ENCODE measurements at places on chromosomes 4 and X.

DNA sequence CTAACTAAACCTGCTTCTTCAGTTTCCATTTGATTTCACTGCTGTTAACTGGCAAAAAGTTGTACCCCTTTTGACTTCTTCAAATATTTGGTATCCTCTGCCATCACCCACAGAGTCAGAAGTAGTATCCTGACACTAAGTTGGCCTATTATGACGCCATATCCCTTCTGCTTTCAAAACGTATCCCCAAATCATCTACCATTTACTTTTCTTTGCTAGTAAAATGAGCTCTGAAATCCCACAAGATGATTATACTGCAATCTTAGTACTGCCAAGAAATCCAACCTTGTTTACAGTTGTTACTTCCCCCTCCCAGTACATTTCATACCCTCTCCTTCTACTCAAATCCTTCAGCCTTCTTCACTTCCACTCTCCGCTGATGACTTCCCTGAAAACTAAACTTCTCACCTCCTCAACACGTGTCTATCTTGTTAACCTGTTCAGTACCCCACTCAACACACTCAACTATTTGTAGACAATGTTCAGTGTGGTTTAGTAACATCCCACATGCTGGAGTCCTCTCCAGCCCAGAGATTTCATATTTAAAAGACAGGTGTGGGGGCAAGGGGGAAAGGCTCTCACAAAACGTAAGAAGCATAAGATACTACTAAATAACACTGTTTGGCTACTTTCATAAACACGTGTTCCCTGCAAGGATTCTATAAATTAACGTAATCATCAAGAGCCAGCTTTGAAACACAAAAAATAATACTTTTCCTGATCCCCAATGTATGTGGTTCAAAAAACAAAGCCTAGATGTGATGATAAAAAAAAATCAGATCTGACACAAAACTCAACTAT, 1.3 kb downstream of the NAF1 start:
- DNase-seq = no peak

DNA sequence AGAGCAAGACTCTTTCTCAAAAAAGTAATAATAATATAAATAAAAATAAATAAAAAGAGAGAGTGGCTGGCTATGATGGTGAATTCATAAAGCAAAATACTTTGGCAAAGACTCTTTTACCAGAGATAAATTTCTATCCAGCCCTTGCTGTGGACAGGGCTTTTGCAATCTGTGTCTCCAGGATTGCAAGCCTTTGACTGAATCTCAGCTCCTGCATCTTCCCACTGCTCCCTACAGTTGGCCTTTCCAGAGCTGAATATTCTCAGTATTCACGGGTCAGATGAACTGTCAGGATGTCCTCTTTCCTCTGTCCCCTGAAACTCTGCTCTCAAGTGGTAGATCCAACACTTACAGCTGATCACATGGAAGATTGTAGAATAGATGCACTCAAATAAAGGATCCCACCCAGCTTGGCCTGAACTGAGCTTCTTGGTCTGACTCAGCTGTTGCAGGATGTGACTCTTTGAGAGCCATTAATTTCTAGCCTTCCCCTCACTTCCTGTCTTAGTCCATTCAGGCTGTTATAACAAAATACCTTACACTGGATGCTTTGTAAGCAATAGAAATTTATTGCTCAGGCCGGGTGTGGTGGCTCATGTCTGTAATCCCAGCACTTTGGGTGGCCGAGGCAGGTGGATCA, 123.4 kb upstream of the GUCY1A1 start:
- no peak for DNase-seq

DNA sequence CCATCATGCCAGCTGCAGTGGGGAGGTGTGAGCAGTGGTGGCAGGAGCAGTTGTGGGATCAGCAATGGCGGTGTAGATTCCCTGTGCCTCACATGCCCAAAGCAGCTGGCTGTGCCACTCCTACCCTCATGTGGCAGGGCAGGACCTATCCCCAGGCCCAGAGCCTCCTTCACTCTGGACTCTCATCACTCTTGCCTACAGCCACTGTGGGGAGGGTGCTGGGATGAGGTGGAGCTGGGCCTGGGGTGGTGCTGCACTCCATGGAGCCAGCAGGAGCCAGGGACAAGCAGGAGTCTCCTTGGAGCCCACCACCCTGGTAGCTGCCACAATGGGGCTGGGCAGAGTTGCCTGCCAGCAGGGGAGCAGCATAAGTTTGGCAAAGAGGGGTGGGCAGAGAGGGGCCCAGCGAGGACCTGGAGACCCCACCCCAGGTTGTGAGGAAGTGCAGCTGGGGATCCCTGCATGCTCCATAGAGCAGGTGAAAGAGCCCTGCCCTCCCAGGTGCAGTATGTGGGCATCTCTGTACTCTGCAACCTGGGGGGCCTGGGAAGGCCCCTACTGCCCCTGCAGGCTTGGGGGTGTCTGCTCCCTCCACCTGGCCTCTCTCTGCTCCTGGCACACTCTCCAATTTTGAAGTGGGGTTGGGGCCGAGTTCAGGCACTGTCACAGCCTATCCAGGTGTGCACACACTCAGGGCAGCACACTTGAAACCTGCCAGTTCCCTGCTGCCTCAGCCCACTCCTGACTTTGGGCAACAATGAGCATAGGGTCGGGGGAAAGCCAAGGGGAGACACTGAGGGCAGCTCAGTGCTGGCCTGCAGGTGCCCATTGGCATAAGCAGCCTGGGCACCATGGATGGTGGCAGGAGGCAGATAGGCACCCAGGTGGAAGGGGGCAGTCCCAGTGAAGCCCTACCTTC, 74.0 kb upstream of the INTU start:
- DNase-seq = peak; percentile 25

- DNase-seq = no peak
These were observed 21.0 kb upstream of the RASGEF1B start for GRCh38 chr4:81492606-81493230.

DNA sequence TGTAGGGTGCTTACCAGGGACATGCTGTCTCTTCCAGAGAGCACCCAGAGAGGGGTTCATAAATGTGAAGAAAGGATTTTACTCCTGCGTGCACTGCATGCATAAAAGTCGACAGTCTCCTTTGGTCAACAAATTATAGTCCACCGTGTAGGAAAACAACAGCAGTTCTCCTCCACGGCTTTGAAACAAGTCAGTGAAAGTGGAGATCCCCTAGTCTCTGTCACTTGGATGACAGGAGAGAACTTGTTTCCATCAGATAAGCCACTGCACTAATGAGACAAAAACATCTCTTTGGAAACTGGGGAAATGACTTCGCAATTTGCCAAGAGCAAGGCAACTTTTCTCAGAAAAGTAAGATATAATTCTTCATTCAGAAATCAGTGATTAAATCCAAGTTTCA, 9.7 kb downstream of the UNC5C start:
- DNase-seq = no peak

GRCh38 chrX:28880136-28880535, 292.9 kb downstream of the IL1RAPL1 start:
- no peak for DNase-seq

DNA sequence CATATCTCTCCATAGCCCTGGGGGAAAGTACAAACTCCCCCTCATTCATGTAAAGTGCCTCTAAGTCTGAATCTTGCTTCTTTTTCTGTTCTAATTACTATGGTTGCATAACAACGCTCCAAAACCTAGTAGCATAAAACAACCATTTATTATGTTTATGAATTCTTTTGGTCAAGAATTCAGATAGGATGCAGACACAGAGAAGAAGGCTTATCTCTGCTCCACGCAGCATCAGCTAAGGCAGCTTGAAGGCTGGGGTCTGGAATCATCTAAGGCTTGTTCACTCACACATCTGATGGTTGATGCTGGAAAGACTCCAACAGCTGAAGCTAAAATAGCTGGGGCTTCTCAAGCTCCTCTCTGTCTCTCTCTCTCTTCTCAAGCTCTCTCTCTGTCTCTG, 564.5 kb downstream of the ZNF674 start:
- no peak for DNase-seq

- no peak for DNase-seq
These were observed 121.1 kb downstream of the SPATA18 start for GRCh38 chr4:52172166-52172565.

GRCh38 chr4:59966758-59967157, 1233.4 kb upstream of the ADGRL3 start:
- no peak for DNase-seq

DNA sequence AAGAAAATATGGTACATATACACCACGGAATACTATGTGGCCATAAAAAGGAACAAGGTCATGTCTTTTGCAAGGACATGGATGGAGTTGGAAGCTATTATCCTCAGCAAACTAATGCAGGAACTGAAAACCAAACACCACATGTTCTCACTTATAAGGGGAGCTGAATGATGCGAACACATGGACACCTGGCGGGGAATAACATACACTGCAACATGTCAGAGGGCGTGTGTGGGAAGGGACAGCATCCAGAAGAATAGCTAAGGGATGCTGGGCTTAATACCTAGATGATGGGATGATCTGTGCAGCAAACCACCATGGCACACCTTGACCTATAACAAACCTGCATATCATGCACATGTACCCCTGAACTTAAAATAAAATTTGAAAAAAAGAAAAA, 19.5 kb upstream of the CNKSR2 start:
- DNase-seq = no peak

GRCh38 chr4:152747444-152747843, 32.1 kb downstream of the TIGD4 start:
- DNase-seq = no peak

DNA sequence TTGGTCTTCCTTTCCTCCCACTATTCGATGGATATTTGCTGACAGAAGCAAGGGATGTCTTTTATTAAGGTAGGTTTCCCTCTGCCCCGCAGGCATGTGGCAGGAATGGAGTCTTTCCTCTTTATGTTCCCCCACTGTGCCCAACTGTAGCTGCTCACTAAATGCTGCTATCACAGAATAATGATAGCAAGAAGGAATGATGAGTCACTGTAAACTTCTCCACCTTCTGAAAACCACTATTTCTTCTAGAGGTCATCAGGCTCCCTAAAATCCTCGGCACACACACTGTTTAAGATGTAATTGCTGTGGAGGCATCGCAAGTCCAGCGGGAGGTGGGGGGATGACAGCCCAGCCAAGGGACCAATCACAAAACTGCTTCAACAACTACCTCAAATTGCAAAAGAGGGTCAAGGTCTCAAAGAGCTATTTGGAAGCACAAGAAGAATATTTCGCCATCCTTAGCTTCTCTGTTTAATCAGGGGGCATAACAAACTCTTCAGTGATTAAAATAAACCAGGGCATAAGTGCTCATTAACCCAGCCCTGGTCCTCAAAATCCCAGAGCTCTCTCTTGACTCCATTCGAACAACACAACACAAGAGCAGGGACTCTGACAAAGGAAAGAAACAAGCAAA, 13.9 kb downstream of the QDPR start:
- no peak for DNase-seq

DNA sequence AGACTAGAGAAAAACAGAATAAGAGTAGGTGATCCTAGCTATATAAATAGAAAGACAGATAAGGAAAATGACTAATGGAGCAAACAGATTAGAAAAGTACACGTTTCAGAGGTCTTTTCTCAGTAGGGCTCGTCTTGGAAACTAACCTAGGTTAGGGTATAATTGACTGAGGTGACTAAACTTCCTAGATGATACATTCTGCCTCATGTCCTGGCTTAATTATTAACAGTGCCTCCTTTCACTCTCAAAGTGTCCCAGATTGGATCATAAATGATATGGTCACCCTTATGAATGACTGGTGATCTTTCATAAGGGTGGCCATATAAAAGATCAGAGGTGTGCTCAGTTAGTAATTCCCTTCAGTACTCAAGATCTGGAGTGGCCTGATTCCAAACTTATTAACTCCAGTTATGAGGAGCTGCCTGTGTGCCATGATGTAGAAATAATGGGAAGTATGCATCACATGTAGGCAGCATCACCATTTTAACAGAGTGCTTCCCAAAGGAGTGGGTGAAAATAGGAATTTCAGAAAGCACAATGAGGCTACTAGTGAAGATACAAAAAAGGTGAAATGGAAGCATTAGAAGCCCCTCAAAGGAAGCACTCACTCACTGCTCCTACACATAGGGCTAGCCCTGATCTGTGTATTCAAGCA, 14.7 kb upstream of the GRIA3 start:
- no peak for DNase-seq

DNA sequence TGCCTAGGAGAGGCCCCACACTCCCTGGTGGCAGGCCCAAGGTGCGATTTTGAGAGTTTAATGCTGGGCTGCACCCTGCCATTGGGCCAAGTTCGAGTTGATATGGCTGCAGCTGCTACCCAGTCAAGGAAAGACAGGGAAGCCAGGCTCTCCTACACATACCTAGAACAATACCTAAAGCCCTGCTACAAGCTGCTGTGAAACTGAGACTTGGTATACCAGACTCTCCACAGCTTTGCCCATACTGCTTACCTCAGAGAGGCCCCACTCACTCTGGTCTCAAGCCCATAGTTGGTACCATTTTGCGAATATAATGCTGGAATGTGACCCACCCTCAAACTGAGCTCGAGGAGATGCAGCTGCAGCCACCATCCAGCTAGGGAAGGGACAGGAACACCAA, 147.7 kb upstream of the MAGEB2 start:
- no peak for DNase-seq

GRCh38 chr4:12041828-12042227, 613.1 kb upstream of the HS3ST1 start:
- no peak for DNase-seq

GRCh38 chr4:100061835-100062234, 111.8 kb upstream of the H2AZ1 start:
- DNase-seq = no peak

- DNase-seq = peak; percentile 26
These were observed 13.3 kb upstream of the TADA2B start for GRCh38 chr4:7029921-7030320.

DNA sequence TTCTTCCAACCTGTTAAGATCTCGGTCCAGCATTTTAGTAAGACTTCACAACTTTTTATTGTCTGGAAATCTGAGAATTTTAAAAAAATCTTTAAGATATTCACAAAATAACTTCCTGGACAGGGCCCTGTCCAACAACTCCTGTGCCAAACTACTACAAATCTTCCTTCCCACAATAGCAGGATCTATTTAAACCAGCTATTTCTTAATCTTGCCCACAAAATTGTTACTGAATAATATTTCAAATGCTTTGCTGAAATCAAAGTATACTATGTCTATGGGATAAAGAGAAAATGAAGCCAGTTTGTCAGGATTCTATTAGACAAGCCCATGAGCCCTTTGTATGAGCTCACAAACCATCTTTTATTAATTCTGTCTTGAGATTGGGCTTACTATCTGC, 104.1 kb upstream of the DDIT4L start:
- no peak for DNase-seq

GRCh38 chr4:159047478-159048165, 55.3 kb upstream of the RAPGEF2 start:
- no peak for DNase-seq

GRCh38 chr4:48439988-48440387, 43.2 kb upstream of the SLC10A4 start:
- DNase-seq = no peak

GRCh38 chr4:127103681-127104115, 529.1 kb upstream of the INTU start:
- DNase-seq = no peak

GRCh38 chr4:25320336-25320735, 7.8 kb downstream of the ZCCHC4 start:
- no peak for DNase-seq

DNA sequence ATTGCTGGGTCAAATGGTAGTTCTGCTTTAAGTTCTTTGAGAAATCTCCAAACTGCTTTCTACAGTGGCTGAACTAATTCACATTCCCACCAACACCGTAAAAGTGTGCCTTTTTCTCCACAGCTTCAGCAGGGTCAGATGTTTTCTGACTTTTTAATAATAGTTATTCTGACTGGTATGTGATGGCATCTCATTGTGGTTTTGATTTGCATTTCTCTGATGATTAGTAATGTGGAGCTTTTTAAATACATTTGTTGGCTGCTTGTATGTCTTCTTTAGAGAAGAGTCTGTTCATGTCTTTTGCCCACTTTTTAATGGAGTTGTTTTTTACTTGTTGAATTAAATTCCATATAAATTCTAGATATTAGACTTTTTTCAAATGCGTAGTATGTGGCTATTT, 257.5 kb upstream of the ANKRD50 start:
- no peak for DNase-seq

All from aorta (tissue), 5 donors.